ENCODE measurements at places on chromosomes 3 and 15. TPM values are rescaled to one million over a fixed set of nuclear protein-coding genes. Genes with fewer than 3 reads are reported as not detected.

GRCh38 chr3:195207056-195207455 is 63.9 kb downstream of the XXYLT1 start:
- H3K4me1 ChIP-seq = no peaks in the 10 kb centered on the region
- no peak for DNase-seq
- no peaks in the 10 kb centered on the region for H3K36me3 ChIP-seq
- no peak overlapping the region for H3K27ac ChIP-seq

- H3K27me3 ChIP-seq = no peaks in the 10 kb centered on the region
- no peak overlapping the region for H3K4me3 ChIP-seq
- no peaks in the 10 kb centered on the region for H3K4me1 ChIP-seq
- H3K27ac ChIP-seq = no peak overlapping the region
- no peak for DNase-seq
Measured at GRCh38 chr3:178669022-178669601, 132.9 kb downstream of the KCNMB2 start.

- H3K27me3 ChIP-seq = no peaks in the 10 kb centered on the region
- H3K4me1 ChIP-seq = no peaks in the 10 kb centered on the region
- no peaks in the 10 kb centered on the region for H3K36me3 ChIP-seq
- H3K4me3 ChIP-seq = no peak overlapping the region
- DNase-seq = no peak
- no peak overlapping the region for H3K27ac ChIP-seq
Measured at GRCh38 chr15:49688135-49688790, 67.4 kb downstream of the DTWD1 start.

Gene ALS2CL
- total RNA-seq = 25.8 TPM

DNA sequence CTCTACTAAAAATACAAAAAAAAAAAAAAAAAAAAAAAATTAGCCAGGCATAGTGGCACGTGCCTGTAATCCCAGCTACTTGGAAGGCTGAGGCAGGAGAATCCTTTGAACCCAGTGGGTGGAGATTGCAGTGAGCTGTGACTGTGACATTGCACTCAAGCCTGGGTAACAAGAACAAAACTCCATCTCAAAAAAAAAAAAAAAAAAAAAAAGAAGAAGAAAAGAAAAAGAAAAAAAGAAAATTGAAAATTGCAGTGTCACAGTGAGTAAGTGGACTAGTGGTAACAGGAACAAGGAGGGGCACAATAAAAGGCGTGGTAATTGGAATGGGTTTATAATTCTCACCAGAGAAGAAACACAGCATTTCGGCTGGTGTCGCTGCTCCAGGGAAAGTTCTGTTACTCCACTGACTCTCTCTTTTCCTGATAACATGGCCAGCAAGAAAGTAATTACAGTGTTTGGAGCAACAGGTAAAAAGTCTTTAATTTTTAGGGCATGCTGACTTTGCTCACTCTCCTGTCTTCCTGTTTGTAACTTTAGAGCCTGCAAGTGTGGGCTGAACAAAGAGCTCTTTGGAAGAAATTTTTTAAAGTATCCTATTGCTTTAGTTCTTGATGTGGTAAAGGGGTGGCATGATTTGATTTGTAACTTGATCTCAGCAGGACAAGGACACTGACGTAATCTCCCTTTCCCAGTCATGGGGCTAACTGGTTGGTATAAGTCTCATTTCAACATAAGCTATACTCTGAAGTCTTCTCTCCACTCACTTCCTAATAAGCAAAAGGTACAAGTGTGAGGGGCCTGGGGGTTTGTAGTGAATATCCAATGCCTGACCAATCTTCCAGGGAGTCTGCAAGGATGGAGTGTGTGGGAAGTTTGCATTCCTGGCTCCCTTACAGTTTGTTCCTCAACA is 22.1 kb upstream of the TRA2B start:
- H3K27me3 ChIP-seq = peaks cover 10% of the 10 kb centered on the region
- no peaks in the 10 kb centered on the region for H3K4me1 ChIP-seq
- no peak overlapping the region for H3K27ac ChIP-seq

- no peaks in the 10 kb centered on the region for H3K36me3 ChIP-seq
- no peak overlapping the region for H3K27ac ChIP-seq
- no peaks in the 10 kb centered on the region for H3K4me1 ChIP-seq
- no peak overlapping the region for H3K4me3 ChIP-seq
- no peak for DNase-seq
- no peaks in the 10 kb centered on the region for H3K27me3 ChIP-seq
Measured at GRCh38 chr3:148612278-148612677, 85.4 kb upstream of the AGTR1 start.

Gene GPR62
- not detected for total RNA-seq

All from CD4-positive, CD25-positive, alpha-beta regulatory T cell (primary cell).